ENCODE measurements at places on chromosomes 1 and 21.

DNA sequence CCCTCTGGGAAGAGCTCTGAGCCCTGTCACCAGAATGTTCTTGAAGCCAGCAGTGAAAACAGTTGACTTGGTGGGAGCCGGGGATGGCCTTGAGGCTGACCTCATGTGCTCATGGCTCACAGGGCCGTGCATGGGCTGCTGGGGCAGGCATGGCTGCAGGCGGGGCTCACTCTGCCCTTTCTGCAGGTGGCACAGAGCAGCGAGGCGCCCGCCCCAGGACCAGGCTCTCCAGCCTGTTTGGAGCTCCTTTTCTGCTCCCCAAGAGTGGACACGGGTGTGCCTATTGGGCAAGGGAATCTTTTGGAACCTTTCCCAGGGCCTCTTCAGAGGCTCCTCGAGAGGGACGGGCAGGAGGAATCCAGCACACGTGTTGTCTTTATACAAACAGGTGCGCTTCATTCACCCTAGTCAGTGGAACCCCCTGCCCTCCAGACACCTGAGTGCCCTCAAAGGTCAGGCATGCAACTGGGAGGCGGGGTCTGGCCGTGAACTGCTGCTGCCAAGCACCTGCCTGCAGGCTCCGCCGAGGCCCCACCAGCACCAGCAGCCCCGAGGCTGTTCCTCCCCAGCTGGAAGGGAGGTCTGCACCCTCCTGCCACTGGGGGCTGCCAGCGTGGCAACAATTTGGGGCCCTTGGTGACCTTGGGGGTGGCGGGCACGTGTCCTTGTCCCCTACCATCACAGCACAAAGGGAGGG is 2.6 kb upstream of the TTC34 start:
- DNase-seq: no peak

GRCh38 chr21:31279214-31279613 is 64.8 kb downstream of the TIAM1 start:
- no peak for DNase-seq

DNA sequence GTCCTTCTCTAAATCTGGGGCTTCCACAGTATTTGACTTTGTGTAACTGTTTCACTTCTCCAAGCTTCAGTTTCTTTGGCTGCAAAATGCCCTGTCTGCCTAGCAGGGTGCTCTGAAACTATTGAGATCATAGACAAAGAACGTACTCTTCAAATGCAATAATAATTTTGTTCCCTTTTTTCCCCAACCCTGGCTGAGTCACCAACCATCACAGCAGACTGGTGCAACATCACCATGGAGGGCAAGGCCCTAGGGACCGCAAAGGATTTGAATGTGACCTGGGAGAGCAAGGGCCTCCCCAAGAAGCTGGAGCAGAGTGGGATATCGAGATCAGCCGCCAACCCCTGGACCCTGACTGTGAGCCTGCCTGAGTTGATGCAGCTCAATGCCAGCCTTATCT is 115.0 kb downstream of the FCRL5 start:
- peak; percentile 90 for DNase-seq

- DNase-seq: no peak
These were observed 71.1 kb upstream of the MROH9 start for GRCh38 chr1:170864238-170864637.

DNA sequence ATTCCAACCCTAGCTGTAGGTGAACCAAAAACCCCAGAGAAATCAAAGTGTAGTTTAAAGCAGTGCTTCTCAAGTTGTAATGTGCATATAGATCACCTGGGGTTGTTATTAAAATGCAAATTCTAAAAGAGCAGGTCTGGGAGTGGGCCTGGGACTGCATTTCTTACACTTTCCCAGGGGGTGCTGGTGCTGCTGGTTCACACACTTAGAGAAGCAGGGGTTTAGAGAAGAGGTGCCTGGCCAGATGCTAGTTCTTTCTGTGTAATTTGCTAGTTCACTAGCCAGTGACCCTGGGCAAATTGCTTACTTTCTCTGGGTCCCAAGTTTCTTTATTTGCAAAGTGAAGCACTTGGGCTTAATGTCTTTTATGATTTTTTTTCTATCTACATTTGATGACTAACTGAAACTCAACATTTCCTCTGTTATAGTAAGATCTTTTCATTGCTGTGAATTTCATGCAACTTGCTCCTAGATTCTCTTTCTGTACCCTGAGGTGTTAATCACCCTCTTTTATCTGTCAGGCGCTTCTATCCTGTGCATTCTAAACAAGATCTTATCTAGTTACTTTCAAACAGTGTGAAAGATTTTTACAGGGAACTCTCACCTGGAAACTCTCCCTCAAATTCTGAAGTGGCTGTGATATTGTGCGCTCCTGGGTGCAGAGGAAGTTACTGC is 141.9 kb upstream of the UBE2U start:
- DNase-seq: no peak

DNA sequence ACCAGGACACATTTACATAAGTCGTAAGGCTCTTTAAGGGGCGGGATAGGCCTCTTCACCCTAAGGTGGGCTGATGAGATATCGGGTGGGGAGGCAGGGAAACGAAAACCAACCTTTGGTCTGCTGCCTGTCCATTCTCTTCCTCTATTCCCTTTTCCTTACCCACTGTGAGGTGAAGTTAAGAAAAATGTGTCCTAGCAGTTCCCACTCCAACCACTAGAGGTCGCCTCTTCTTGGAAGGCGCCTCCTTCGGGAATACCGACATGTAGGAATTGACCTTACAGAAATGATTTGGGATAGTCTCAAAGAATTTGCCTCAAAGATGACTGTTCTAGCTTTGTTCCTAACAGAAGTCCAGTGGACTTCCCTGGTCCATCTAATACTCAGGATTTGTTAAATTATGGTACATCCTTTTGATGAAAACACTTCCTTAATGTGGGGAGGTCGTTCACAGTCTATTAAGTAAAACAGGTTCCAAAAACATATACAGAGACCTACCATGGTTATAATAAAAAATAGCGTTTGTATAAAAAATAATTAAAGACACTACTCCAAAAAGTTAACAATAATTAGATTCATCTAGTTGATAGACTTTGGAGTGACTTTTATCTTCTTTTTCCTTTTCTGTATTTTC is 14.1 kb downstream of the AZIN2 start:
- DNase-seq: peak; percentile 34

GRCh38 chr1:216766633-216767327 is 43.6 kb upstream of the ESRRG start:
- no peak for DNase-seq

- DNase-seq: no peak
These were observed 801 bp upstream of the DDAH1 start for GRCh38 chr1:85465786-85466134.

DNA sequence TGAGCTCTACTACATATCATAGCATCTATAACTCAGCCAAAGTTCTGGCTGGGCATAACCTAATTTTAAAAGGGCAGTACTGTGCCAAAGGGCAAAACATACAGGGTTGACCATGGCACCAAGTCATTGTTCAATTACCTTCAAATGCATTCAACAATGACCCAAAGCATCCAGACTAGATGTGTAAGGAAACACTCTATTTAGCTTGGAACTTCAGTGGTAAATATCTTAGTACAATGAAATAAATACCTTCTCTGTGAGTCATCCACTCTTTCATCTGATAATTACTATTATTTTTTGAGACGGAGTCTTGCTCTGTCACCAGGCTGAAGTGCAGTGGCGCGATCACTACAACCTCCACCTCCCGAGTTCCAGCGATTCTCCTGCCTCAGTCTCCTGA is 70.0 kb downstream of the NVL start:
- DNase-seq: no peak

DNA sequence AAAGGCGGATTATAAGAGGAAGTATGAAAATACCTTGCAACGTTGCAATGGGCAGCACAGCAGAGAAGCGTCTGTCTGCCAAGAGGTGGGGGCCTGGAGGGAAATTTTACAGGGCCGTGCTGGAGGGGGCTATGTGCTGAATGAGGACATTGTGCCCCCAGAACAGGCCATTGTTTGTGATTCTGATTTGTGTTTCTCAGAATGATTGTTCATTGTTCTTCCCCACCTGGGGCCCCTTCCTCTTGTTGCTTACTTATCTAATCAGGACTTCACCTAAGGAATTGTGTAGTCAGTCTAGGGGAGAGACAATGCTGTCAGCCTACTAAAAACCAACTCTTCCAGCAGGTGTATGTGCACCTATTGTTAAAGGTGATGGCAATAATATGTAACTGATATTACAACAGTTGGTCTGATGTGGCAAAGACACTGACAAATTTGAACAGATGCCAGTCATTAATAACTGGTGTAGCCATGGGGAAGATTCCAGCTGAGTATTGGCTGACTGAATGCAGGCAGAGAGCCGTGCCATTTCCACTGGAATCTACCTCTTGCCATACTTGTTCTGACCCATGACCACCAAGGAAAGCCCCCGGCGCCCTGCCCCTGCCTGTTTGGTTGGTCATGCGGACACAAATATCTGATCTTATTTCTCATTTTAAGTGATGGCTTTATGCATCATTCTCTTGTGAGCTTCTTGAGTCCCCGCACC is 45.2 kb upstream of the PSEN2 start:
- no peak for DNase-seq

- no peak for DNase-seq
These were observed 106.5 kb downstream of the RGS7 start for GRCh38 chr1:241250465-241250864.

Data from inflammatory macrophage (primary cell).